ENCODE measurements at places on chromosomes 16 and 17.

- no peak for DNase-seq
These were observed 10.3 kb downstream of the SLC47A2 start for GRCh38 chr17:19705771-19706770.

- no peak for DNase-seq
These were observed 3.1 kb downstream of the BAIAP2 start for GRCh38 chr17:81037798-81038733.

DNA sequence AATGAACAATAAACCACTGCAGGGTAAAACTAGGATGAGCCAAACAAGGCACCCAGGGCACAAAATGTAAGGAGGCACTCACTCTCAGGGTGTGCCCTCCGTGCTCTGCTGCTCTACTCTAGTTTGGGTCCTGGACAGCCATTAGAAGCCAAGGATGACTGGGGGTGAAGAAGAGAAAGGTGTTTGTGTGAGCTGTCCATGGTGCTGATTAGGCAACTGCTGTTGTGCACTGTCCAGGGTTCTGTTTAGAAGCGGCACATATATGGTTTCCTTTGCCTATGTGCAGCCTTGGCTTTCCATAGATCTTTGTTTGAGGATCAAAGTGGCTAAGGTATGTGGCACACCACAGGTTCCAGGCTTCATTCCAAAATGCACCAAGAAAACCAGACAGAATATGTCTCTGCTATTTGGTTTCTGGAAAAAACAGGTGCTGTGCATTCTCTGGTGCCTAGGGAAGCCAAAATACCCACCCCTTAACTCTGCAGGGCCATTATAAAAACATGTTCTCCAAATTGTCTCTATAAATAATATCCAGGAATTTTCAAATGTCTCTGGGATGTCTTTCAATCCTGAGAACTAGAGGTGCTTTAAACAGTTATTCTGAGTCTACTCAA, 123.5 kb downstream of the CBLN1 start:
- DNase-seq = no peak

DNA sequence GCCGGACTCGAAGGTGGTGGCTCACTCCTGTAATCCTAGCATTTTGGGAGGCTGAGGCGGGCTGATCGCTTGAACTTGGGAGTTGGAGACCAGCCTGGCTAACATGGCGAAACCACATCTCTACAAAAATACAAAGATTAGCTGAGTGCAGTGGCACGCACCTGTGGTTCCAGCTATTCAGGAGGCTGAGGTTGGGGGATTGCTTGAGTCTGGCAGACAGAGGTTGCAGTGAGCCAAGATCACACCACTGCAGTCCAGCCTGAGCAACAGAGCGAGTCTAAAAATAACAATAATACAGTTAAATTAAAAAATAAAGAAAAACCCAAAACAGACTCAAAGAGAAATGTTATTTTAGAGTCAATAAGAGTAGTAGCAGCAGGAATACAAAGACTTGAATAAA, 29.7 kb upstream of the ABCA5 start:
- DNase-seq = no peak

- DNase-seq = no peak
These were observed 14.4 kb upstream of the GPRC5B start for GRCh38 chr16:19898924-19899604.

- DNase-seq = no peak
These were observed 20.6 kb downstream of the CSNK2A2 start for GRCh38 chr16:58177353-58177710.

DNA sequence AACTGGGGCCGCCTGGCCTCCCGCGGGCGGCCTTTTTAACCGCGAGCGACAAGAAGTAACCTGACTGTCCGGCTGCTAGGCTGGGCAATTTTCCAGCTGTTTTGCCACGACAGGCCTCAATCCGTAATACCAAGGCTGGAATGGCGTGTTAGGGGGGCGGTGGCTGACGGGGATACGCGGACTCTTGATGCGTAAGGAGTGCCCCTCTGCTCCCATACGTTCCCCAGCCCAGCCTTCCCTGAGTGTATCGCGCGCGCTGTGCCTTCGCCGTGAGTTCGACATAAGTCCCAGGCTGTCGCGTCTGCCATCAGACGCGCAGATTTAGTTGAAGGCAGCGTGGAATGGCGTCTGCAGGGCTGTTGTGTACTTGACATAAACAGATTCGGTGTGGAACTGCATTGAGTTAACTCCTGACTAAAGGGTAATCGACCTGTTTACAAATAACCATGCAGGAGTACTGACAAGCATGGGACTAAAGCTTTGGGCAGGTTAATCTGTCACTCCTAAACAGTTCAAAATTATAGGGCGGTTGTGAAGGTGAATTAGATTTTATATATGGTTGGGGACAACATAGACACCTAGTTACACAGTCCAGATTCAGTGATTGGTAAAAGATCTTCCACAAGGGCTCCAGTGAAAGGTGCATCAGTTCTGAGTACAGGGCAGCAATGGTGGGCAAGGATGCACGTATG, 16.6 kb upstream of the ERN1 start:
- no peak for DNase-seq

DNA sequence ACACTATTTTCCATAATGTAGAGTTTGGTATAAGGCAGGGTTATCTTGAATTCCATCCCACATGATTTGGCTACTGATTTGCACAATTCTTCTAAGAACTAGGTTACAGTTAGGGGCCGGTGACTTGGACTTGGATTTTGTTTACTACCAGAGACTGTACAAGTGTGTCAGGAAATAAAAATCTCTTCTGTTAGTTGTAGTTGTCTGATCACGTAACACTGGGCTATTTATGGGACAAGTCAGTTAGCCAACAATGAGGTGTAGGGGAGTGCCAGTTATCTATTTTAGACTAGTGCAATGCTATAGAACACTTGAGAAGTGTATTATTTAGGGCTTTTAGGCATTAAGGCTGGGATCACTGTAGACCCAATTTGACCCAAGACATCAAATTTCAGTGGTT, 39.7 kb upstream of the GHDC start:
- DNase-seq = no peak

DNA sequence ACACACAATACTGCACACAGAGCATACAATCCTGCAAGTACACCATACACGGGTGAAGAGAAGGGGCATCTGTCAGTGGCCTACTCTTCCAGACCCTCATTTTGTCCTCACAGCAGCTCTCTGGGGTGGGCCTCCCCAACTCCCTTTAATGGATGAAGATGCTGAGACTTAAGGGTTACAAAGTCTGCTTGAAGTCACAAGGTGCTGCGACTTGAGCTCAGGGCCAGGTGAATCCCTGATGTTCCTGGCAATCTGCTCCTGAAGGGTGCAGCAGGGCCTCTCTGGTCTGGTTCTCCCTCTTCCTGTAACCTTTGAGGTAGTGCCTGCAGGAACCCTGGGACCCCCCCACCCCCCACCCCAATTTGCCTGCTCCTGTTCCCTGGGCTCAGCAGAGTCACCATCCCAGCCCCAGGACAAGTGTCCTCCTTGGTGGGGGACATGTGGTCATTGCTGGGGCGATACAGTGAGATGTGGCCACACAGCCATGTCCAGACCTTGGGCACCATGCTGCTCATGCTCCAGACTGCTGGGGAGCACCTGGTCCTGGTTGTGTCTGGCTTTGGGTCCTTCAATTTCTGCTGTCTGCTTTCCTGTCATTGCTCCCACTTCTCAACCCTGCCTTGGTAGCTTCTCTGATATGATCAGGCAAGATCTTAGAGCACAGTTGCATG, 107.5 kb downstream of the METRNL start:
- DNase-seq = no peak

- DNase-seq = no peak
These were observed 36.4 kb upstream of the TMEM97 start for GRCh38 chr17:28282596-28282995.

- no peak for DNase-seq
These were observed 42.9 kb downstream of the MSI2 start for GRCh38 chr17:57299176-57299575.

GRCh38 chr17:34728771-34729310, 149.5 kb downstream of the TMEM132E start:
- DNase-seq = no peak

GRCh38 chr17:2177235-2177811, 122.4 kb downstream of the HIC1 start:
- DNase-seq = no peak

DNA sequence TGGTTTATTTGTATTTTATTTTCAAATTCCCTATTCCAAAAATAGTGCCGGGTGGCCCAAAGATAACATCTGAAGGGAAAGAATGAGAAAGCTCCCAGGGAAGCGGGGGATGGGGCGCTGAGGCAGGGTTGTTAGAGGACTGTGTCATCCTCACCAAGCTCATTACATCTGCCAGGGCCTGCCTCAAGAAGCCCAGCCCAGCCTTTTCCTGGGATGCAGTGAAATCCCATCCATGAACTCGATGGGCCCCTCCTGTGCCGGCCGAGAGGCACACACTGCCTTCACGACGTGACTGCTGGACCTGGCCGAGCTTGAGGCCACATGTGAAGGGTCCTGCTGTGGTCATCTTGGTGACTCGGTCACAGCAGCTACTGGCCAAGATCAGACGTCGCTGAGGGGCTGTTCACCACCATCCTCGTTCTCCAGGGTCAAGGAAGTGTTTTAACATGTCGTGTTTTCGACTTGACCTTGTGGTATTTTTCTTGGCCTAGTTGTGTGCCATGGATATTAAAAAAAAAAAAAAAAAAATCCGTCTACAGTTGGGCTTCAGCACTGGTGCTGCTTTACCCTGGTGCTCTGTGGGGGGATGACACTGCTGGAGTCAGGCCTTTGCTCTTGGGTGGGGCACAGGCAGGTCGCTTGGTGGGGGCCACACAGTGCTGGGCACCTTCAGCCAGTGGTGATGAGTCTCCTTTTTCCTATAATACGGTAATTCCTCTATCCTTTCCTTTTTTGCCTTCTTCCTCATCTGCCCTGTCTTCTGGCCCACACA, 4.9 kb downstream of the TIMM22 start:
- DNase-seq = no peak

DNA sequence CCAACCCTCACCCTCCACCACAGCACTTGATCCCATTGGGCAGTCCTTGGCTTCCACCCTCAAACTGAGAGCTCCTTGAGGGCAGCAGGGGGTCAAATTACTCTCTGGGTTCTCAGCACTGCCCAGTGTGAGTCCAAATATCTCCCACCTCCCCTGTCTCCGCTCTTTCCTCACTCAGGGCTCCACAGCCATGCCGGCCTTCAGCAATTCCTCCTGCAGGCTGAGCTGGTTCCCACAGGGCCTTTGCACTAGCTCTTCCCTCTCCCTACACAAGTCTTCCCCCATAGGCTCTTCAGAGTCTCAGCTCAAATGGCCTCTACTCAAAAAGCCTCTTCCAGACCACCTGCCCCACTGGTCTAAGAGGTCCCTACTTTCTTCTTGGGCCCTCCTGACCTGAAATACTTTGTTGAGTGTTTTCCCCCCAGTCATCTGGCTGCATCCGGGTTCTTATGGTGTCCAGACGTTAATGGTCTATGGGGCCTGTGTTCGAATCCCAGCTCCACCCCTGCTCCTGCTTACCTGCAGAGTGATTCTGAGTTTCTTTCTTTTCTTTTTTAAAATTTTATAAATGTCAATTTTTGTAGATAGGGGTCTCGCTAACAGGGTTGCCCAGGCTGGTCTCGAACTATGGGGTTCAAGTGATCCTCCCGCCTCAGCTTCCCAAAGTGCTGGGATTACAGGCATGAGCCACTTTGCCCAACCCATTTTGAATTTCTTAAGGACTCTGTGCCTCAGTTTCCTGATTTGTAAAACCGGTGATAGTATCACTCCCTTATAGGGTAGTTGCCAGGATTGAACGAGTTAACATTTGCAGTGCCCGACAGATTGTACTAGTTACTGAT, 973 bp upstream of the IL4R start:
- no peak for DNase-seq

- no peak for DNase-seq
These were observed 7.6 kb upstream of the CSNK1D start for GRCh38 chr17:82281076-82281475.

GRCh38 chr16:4859190-4859899, 12.1 kb downstream of the UBN1 start:
- no peak for DNase-seq

DNA sequence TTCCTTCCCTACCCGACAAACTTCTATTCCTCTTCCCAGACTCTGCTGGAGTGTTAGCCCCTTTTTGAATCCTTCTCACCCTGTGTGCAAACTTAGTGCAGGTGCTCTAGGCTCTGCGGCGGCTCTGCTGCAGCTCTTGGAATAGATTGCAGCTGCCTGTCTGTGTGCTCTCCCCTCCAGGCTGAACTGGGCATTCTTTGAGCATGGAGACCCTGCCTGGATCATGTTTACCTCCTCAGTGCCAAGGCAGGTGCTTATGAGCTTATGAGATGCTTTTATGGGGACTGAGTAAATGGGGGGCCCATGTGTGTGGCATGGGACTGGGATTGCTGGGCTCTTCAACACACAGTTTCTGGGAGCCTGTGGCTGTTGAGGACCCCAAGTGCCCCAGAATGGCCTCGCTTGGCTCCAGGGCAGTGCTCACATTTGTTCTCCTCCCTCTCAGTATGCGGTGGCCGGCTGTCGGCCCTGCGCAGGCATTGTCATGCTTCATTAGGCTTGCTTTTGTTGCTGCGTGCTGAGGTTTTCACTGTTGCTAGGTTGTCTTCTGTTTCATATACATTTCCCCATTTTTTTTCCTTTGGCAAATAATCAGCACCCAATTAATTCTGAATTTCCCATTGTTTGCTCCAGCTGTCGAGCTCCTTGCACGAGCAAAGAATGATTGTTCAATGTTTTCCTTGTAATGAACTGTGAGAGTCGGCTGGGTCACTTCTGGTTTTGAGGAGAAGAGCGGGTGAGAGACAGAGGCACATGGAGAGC, 185.5 kb upstream of the NLRP1 start:
- DNase-seq = no peak

- no peak for DNase-seq
These were observed 50.4 kb downstream of the OR1D5 start for GRCh38 chr17:3012926-3013581.

- no peak for DNase-seq
These were observed 113.0 kb upstream of the AXIN2 start for GRCh38 chr17:65674246-65675045.

- no peak for DNase-seq
These were observed 23.5 kb downstream of the GTF3C1 start for GRCh38 chr16:27526180-27526579.

DNA sequence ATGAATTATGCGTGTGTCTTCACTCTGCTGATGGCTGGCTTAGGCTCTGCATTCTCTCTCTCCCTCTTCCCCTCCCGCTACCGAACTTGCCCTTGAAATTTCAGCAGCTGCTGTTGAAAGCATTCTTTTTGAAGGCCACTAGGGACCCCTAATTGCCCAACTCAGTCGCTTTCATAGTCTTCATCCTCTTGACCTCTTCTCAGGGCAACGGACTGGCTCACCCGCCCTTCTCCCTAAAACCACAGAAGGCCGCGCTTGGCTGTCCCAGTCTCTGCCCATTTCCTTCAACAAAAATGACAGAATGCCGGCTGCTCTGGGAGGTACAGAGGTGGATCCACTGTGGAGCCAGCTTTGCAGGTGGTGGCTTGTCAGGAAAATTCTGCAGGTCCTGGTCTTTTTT, 21.0 kb upstream of the FMNL1 start:
- DNase-seq = no peak

GRCh38 chr16:85418978-85419491, 194.1 kb upstream of the GSE1 start:
- no peak for DNase-seq

GRCh38 chr16:85477801-85478363, 135.2 kb upstream of the GSE1 start:
- DNase-seq = no peak
